ENCODE measurements at places on chromosomes 4 and X.

GRCh38 chr4:141107927-141108326 is 25.3 kb downstream of the RNF150 start:
- H3K4me1 ChIP-seq: no peaks in the 10 kb centered on the region
- no peak overlapping the region for H3K27ac ChIP-seq
- DNase-seq: no peak
- no peaks in the 10 kb centered on the region for H3K36me3 ChIP-seq

GRCh38 chr4:22978656-22979055 is 285.9 kb downstream of the GBA3 start:
- H3K27ac ChIP-seq: no peak overlapping the region
- no peaks in the 10 kb centered on the region for H3K36me3 ChIP-seq
- H3K4me3 ChIP-seq: no peak overlapping the region
- DNase-seq: no peak
- no peaks in the 10 kb centered on the region for H3K27me3 ChIP-seq

DNA sequence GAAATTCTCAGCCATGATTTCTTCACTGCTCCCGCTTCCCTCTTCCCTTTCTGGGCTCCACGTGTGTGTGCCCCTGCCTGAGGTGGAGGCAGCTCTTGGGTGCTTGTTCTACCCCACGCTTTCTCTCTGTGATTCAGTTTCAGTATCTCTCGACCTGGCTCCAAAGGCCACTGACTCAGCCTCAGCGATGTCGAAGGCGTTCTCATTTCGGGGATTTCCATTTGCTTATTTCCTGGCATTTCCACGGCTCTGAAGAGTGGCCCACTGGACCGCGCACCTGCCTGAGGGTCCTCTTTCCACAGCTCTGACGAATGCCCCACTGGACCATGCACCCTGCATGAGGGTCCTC is 52.4 kb downstream of the GAK start:
- H3K27ac ChIP-seq: no peak overlapping the region
- no peaks in the 10 kb centered on the region for H3K27me3 ChIP-seq
- no peaks in the 10 kb centered on the region for H3K4me1 ChIP-seq
- H3K4me3 ChIP-seq: no peak overlapping the region
- peaks cover 37% of the 10 kb centered on the region for H3K36me3 ChIP-seq

DNA sequence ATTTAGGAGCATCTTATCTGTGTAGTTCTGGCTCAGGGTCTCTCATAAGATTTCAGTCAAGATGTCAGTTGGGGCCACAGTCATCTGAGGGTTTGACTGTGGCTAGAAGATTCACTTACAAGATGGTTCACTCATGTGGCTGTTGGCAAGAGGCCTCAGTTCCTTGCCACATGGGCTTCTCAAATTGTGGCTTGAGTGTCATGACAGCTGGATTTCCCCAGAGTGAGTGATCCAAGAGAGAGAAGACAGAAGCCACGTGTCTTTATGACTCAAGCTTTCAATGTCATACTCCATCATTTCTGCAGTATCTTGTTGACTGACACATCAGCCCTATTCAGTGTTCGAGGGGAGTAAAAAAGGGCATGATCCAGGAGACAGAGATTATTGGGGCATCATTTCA is 131.3 kb upstream of the AP1S2 start:
- no peak for DNase-seq
- no peaks in the 10 kb centered on the region for H3K4me1 ChIP-seq
- no peak overlapping the region for H3K4me3 ChIP-seq
- H3K36me3 ChIP-seq: no peaks in the 10 kb centered on the region

DNA sequence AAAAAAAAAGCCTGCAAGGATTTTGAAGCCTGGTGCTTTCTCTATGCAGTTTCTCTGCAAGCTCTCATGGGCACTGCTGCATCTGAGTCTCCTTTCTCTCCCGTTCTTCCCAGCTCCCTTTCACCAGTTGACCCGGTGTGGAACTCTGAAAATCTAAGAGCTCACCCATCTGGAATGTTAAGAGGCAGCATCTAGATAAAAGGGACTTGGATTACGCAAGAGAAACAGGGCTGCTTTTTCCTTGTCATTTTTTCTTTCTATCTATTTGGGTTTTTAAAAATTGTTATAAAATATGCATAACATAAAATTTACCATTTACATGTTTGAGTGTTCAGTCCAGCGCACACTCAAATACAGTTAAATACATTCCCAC is 95.2 kb upstream of the RPS6KA3 start:
- peak overlapping the region; percentile 60 for H3K4me3 ChIP-seq
- DNase-seq: peak; percentile 24
- peaks cover 32% of the 10 kb centered on the region for H3K4me1 ChIP-seq
- peak overlapping the region; percentile 91 for H3K27ac ChIP-seq
- peaks cover 14% of the 10 kb centered on the region for H3K36me3 ChIP-seq
- H3K27me3 ChIP-seq: no peaks in the 10 kb centered on the region

DNA sequence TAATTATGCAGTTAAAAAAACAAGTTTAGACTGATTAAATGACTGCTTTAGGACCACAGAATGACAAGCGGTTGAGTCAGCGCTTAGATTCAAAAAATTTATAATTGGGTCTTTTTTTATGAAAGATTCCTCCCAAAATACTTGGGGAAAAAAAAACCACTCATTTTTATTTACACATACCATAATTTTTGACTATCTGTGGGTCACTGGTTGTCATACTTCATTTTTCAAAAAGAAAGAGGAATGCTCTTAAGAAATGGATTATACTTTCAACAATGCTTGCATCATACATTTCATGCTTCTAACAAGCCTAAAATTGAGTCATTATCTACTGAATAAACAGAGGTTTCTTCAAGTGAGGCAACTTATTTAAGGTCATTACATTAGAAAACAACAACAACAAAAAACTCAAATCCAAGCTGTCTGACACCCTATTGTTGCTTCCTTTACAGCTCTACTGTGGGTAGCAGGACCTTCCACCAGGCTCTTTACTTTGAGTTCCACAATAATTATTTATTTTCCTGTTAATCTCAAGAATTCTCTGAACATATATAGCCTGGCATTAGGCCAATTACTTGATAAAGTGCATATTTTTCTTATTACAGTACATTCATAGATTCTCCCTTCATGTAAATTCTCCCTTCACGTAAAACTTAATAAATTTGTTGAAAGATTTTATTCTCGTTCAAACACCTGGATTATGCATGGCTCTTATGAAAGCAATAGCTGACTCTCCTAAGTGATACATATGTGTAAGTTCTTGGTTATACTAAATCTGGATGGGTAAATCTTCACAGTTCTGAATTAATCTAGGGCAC is 445.5 kb downstream of the PCDH10 start:
- H3K27me3 ChIP-seq: no peaks in the 10 kb centered on the region
- no peaks in the 10 kb centered on the region for H3K36me3 ChIP-seq
- no peak overlapping the region for H3K27ac ChIP-seq

- H3K4me1 ChIP-seq: peaks cover 50% of the 10 kb centered on the region
- H3K27ac ChIP-seq: peak overlapping the region; percentile 95
- peaks cover 18% of the 10 kb centered on the region for H3K36me3 ChIP-seq
These were observed 11.8 kb upstream of the CLDN24 start for GRCh38 chr4:183333983-183334382.

DNA sequence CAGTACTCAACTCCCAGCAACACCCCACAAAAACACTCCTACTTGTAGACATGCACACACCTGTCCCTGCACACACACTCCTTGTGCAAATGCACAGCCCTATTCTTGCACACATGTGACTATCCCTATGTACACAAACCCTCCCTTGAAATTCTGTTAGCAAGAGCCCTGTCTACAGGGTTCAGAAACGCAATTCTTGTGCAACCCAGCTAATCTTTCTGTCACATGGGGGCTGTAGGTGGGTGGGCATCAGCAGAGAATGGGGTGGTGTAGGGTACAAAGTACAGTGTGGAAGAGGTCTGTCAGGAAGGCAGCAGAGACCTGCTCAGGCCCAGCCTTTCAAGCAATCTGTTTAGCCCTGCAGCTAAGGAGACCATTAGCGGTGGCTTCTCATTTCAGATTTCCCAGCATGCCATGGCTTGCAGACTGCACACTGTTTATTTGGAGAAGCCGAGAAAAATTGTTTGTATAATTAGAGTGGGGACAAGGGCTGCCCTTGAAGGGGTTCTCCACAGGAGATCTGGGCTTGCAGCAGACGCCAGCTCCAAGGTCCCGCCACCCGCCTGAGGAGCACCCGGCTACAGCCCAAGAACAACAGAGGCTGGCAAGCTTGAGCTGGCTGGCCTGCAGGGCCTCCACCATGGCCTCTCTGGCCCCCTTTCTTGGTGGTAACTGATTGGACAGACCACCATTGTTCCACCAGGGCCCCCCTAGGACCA is 144.0 kb upstream of the PJA1 start:
- H3K4me1 ChIP-seq: no peaks in the 10 kb centered on the region
- H3K36me3 ChIP-seq: no peaks in the 10 kb centered on the region
- no peak overlapping the region for H3K4me3 ChIP-seq
- no peak overlapping the region for H3K27ac ChIP-seq
- DNase-seq: no peak

- no peak for DNase-seq
- H3K36me3 ChIP-seq: peaks cover 5% of the 10 kb centered on the region
- peaks cover 30% of the 10 kb centered on the region for H3K4me1 ChIP-seq
- peaks cover 10% of the 10 kb centered on the region for H3K27me3 ChIP-seq
- no peak overlapping the region for H3K4me3 ChIP-seq
These were observed 2.7 kb upstream of the AVPR2 start for GRCh38 chrX:153901753-153902140.

Measured in Calu3 (cell line).